CD4-positive, alpha-beta T cell (primary cell): ENCODE measurements at places on chromosomes 7 and 10. TPM values are rescaled to one million over a fixed set of nuclear protein-coding genes. Genes with fewer than 3 reads are reported as not detected.
A peak's percentile ranks its signal among the peaks of the same experiment; 100 is the strongest.

DHX32 gene
- total RNA-seq: 1.3 TPM

CACNB2 gene
- not detected for total RNA-seq

SLC16A12 gene
- total RNA-seq: not detected

TUBAL3 gene
- total RNA-seq: not detected

COBL gene
- not detected for total RNA-seq

STAM gene
- 52.4 TPM for total RNA-seq

- DNase-seq: no peak
Measured at GRCh38 chr10:77602231-77602912, 35.2 kb downstream of the KCNMA1 start.

- DNase-seq: no peak
Measured at GRCh38 chr7:15557686-15558085, 4.1 kb downstream of the AGMO start.

DNA sequence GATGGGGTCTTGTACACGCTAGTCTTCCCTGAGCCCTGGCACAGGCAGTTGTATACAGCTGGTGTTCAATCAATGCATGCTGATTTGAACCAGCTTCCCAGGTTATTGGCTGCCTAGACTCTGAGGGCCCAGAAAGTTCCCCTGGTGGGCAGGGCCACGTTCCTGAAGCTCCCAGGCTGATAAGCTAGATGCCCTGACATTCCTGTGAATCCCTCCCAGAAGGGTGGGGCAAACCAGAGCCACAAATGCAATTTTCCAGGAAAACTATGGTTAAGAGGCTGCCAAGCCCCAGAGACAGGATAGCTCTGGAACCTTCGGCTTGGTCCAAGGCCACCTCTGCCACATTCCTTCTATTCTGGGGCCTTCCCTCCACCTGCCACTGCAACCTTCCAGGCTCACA, 78.2 kb downstream of the FAM53B start:
- no peak for DNase-seq

- no peak for DNase-seq
Measured at GRCh38 chr7:140631021-140631420, 9.6 kb downstream of the DENND2A start.

- no peak for DNase-seq
Measured at GRCh38 chr7:21942955-21943354, 2.7 kb downstream of the CDCA7L start.

- no peak for DNase-seq
Measured at GRCh38 chr7:94422827-94423460, 28.2 kb downstream of the COL1A2 start.

DNA sequence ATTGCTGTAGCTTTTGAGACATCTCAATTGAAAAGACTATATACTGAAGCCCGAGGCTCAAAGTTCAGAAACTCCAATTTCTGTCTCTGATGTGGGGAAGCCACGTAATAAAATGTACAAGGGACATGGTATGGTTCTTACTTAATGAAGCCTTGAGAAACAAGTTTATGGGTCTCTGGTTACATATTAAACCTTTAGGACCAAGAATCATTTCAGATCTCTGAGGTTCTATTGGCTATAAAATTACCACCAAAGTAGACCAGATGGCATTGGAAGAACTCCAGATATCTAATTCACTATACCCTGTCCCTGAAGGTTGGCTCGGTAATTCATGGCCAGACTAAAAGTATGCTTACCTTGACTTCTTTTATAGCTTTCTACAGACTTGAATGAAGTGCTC, 23.7 kb downstream of the STAMBPL1 start:
- no peak for DNase-seq

GRCh38 chr10:49273626-49274025, 25.3 kb upstream of the C10orf71 start:
- no peak for DNase-seq

DNA sequence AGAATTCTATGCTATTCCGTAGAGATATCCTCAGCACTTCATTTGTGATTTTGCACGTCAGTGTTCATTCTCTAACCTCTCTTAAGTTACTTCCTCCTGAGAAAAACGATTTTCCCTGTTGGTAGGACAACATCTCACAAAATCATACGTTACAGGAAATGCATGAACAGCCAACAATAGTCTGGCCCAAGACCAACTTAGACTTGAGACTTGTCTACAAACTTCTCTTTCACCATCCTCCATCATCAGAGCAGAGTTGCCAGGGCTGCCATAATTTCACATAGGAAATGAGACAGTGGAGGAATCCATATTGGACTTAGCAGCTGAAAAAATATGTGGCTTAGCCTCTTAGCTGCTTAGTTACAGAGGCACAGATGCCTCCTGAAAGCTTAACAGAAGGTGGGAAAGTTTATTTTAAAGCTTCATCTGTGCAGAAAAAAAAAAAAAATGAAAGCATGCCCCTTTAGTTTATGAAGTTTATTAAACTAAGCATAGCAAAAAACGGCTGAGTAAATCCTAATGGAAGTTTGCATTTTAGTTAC, 222.5 kb upstream of the CACNA2D1 start:
- no peak for DNase-seq

DNA sequence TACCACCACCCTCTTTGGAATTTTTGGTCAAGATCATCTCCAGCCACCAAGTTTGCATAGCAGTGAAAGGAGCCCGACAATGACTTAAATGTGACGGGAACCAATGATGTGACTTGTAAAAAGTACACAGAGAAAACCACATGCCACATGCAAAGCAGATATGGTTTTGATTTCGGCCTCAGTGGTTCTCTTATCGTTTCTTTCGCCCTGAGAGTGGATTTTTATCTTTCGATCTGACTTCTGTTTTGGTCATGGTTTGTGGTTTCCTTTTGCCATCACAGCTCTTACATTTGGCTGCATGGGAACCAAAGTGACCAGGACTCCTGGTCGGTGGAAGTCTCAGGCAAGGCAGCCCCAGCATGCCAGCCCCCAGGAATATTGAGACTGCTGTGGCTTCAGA, 31.5 kb downstream of the TCF7L2 start:
- no peak for DNase-seq

DNA sequence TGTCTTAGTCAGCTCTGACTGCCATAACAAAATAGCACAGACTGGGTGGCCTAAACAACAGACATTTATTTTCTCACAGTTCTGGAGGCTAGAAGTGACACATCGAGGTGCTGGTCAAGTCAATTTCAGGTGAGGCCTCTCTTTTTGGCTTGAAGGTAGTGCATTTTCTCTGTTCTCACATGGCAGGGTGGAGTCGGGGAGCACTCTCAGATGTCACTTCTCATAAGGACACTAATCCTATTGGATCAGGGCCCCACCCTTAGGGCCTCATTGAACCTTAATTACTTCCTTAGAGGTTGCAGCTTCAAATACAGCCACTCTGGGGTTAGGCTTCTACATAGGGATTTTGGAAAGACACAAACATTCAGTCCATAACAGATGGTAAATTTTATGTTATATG, 161.6 kb downstream of the PFKFB3 start:
- no peak for DNase-seq

DNA sequence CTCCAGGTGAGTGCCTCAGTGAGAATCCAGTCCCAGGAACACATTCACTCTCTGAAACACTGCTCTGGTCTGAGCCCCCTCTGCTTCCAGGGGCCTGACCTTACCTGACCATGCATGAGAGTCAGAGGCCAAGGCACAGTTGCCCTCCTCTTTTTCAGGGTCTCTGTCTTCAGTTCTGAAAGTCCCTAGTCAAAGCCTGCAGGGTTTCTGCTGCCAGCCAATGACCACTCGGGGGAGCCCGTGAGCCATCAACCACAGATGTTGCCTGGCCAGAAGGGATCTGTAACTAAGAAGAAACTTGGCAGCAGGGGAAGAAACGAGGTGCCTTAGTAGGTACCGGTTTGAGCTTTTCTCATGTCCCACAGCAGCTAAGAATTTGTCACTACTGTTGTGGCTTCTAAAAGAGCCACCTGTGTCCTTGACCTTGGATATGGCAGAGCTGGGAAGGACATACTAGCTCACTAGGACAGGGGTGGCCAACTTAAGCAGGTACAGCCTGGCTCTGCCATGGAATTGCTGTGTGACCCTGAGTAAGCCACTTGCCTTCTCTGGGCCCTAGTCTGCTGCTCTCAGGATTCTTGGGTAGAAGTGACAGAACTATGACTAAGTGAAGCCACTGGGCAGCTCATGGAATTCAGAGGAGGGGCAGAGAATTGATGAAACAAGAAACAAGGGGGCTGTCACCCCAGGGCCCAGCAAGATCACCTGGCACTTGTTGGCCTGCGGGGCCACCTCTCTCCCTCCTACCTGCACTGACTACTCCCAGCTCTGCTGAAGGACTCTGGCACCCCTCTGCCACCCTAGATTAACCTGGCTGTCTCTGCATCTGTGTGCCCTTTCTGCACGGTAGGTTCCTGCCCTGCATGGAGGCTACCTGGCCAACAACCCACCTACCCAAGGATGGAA, 83.8 kb upstream of the GPR26 start:
- peak; percentile 61 for DNase-seq
